Muscle of leg (tissue), 16 donors: ENCODE measurements at places on chromosomes 13 and 19.

GRCh38 chr13:31903111-31903815, 128.3 kb upstream of the FRY start:
- peak; percentile 12 for DNase-seq

- DNase-seq, result no peak
Measured at GRCh38 chr13:31807090-31807541, 67.8 kb downstream of the RXFP2 start.

- DNase-seq, result peak; percentile 50
Measured at GRCh38 chr13:32989290-32989667, 26.9 kb upstream of the KL start.

DNA sequence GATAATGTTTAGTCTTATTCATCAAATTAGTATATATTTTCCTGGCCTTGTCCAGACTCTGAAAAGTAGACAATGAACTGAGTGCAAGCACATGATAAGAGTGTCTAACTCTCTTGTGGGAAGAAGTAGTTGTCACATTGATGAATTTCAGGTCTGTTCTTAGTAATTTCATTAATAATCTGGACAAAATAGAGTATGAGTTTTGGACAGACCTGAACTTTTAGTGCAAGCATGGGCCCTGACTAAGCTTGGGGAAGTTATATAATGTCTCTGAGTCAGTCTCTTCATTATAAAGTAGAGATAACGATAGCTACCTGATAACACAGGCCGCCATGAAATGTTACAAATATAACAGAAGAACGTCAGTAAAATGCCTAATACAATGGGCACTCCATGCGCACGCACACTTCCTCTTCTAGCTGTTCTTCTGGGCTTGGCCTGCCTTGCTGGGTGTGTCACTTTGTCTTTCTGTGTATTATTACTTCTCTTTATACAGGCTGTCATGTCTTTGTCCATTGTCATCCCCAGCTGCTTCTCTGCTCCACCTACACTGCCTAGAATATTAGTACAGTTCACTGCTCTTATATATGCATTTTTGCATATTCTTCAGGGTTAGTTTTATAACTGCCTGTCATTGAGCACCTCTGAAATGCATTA, 129.1 kb upstream of the HTR2A start:
- no peak for DNase-seq

DNA sequence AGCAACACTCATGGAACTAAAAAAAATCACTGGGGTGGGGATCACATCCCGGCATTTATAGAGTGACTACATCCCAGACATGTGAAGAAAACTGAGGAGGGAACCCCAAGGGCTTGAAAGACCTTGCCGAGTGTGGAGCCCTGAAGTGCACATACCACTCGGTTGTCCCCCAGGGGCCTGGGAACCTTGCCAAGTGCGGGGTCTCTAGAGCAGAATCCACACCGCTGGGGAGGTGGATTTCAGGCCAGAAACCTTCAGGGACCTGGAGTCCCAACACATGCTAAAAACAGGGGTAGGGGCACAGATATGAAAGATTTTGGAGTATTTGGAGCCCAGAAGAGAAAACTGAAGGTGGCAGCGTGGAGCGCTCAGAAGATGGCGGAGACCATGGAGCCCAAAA, 35.2 kb downstream of the ERICH4 start:
- no peak for DNase-seq

DNA sequence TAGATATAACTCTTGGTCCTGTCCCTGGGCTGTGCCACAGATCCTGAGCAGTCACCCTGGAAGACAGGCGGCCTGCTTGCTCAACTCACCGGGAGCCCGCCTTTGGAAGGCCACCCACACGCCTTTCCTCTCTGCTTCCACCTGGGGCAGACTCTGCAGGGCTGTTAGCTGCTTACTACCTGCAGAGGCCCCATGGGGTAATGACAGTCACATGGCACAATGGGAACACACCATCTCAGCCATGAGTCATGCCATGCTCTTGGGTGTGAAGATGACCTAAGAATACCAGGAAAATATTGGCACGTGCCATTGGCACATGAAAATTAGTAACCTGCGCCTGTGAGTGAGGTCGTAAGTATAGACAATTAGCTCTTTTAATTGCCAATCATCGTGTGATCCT, 108.6 kb downstream of the COL4A2 start:
- no peak for DNase-seq

- no peak for DNase-seq
Measured at GRCh38 chr19:49863254-49863934, 4.0 kb downstream of the PNKP start.

GRCh38 chr13:81184556-81185265, 843.8 kb upstream of the SPRY2 start:
- no peak for DNase-seq
